NCI-H1417 treated with DMSO at 0.1 percent for 48 hours (cell line): ENCODE measurements at places on chromosomes 1 and 21.

- DNase-seq, result no peak
These were observed 52.1 kb upstream of the EPS8L3 start for GRCh38 chr1:109815809-109816174.

- DNase-seq, result no peak
These were observed 166.9 kb downstream of the HLX start for GRCh38 chr1:221045842-221046831.

GRCh38 chr21:44052830-44053226 is 40.7 kb downstream of the TRAPPC10 start:
- no peak for DNase-seq

GRCh38 chr1:99407018-99407417 is 142.7 kb downstream of the PLPPR4 start:
- no peak for DNase-seq

- no peak for DNase-seq
These were observed 61.8 kb downstream of the RGS13 start for GRCh38 chr1:192697771-192698170.

DNA sequence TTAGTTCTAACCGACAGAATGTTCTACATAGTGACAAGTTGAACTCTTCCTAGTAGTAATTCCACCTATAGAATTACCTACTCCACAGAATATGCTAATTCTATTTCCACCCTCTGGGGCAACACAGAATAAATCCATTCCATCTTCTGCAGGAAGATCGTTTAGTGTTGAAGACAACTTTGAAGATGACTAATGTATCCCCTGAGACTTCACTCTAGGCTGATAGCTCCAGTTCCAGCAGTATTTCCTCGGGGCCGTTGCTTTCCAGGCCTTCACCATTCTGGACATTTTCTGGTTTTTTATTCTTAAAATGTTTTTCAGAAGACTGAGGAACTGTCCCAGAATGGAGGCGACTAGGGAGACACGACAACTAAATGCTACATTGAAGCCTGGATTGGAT is 61.0 kb upstream of the CSF1 start:
- DNase-seq, result no peak

GRCh38 chr1:186765446-186765845 is 63.3 kb upstream of the PLA2G4A start:
- DNase-seq, result no peak

GRCh38 chr1:187570166-187570565 is 741.4 kb downstream of the PLA2G4A start:
- DNase-seq, result no peak

DNA sequence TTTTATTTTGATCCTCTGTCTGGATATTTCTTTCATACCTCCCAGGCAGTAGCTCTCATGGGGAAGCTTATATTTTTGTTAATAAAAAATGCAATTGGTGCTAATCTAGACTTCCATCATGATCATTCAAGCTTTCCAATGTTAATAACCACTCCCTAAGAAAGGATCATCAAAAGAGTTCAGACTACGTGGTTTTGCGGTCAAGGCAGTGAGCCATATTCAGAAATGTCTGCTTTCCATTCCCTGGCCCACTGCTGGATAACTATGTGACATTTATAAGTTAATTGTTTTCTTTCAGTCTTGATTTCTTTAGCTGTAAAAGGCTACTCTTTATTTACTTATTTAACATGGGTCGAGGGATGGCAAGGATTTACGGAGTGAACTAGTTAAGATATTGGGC is 414.6 kb downstream of the LMO4 start:
- DNase-seq, result no peak

DNA sequence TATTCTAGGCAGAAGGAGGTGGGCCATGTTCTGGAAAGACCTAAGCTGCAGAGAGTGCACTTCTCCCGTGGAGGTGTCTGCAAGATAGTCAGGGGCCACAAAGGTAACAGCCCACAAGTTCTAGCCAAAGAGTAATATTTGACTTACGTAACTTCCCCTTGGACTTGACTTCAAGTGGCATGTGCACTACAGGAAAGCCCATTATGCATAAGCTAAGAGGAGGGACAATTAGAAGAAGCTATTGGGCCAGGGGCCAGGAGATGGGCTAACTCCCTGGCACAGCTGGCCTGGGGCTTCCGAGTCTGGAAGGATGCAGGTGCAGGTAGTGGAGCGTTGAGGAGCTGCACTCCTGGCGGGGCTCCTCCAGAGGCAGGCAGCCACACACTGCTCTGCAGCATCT is 58.3 kb downstream of the ERG start:
- DNase-seq, result no peak

- no peak for DNase-seq
These were observed 159.4 kb downstream of the ZNF281 start for GRCh38 chr1:200250469-200250868.

DNA sequence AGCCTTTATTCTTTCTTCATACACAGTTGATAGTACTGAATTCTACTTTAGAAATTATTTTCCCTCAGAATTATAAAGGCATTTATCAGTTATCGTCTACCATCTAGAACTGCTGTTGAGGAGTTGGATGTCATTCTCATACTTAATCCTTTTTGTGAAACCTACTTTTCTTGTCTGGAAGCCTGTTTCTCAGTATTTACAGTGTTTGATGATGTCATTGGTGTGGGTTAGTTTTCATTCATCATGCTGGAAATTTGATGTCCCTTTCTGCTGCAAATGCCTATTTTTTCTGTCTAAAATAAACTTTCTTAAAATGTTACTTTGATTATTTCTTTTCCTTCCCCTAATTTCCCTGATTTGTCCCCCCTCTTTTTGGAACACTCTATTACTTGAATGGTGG is 22.8 kb upstream of the ZNF281 start:
- no peak for DNase-seq

- no peak for DNase-seq
These were observed 17.8 kb upstream of the PPP2R5A start for GRCh38 chr1:212267460-212267859.

DNA sequence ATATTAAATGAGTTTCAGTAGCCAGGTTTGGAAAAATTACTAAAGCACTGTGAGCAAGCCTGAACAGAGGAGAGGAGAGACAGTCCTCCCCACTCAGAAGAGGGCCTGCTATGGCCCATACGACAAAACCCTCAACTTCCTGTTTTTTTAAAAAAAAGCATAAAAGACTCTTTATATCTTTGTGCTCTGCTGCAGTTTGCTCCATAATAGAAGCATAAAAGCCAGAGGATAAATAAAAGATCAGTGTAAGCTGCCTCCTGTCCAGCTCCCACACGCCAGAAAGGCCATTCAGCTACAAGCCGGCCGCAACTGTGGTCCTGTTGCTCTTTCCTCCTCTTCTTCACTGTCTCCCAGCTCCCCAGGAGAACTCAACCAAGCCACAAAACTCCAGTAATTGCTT is 37.8 kb downstream of the NID1 start:
- DNase-seq, result no peak

GRCh38 chr1:179126338-179127060 is 44.6 kb downstream of the TOR3A start:
- no peak for DNase-seq

GRCh38 chr1:21099034-21099868 is 77.4 kb downstream of the EIF4G3 start:
- no peak for DNase-seq

GRCh38 chr1:234779160-234779538 is 169.2 kb upstream of the IRF2BP2 start:
- DNase-seq, result no peak

- no peak for DNase-seq
These were observed 121.9 kb downstream of the LRRC40 start for GRCh38 chr1:70083519-70083918.

DNA sequence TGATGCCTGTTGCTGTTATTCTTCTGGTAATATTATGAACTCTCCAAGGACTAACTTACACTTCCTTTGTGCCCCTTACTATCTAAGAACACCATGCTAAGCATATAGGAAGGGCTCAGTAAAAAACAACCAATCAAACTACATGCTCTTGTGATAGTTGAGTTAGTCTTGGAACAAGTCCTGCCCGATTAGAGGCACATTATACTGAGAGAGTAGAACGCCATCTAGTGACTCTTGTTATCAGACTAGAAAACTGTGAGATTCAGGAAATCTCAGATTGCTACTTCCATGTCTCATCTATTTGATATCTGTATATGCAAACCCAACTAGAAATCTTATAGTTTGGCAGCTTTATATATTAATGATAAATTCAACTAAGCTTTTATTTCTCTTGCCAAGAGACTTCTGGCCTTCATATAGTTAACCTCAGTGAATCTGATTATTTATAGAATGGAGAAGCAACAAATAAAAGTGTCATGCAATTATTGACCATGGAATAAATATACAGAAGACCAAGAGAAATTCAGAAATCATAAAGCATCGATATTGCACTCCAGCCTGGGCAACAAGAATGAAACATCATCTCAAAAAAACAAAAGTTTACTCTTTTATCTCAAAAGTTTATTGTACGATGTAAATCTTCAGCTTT is 7.8 kb upstream of the SRRM1 start:
- DNase-seq, result peak; percentile 42

- no peak for DNase-seq
These were observed 24.0 kb downstream of the HENMT1 start for GRCh38 chr1:108636876-108637275.

DNA sequence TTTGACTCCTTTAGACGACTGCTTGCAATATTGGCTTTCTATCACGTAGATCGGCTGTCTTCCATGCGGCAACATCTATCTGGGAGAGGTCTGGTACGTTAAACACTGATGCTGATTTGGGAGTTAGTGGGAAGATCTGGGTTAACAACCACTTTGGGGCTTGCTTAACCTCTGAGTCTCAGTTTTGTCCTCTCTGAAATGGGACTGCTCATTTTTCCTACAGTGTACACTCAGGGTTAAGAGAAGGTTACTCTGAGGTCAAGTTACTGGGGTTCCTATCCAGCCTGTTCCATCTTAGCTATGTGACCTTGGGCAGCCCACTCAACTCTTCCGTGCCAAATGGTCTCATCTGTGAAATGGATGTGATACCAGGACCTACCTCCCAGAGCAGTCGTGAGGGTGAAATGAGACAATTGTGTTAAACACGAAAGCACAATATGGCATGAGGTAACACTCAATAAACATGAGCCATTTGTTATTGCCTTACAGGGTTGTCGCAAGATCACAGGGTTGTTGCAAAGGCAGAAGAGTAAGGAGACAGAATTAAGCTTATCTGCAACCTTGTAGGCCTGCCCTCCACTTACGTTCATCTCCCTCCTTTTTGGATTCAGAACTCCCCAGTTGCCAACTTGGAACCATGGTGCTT is 5.6 kb downstream of the ABCA4 start:
- DNase-seq, result no peak

DNA sequence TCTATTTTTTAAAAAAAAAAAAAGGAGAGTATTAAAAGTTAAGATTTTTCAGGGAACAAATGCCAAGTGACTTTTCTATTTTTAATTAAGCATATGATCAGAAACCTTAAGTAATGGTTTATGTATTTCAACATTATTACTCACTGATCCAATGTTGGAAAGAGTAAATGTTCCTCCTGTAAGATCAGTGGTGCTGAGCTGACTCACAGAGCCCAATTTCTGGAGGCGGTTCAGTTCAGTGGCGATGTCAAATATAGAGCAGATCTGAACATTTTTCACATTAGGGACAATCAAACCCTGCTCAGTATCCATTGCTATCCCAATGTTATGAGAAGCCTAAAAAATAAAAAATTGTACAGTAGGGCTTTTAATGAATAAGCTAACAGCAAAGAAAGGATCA is 28.2 kb upstream of the LRRC39 start:
- DNase-seq, result no peak

- DNase-seq, result no peak
These were observed 94.6 kb downstream of the STUM start for GRCh38 chr1:226643177-226643576.

DNA sequence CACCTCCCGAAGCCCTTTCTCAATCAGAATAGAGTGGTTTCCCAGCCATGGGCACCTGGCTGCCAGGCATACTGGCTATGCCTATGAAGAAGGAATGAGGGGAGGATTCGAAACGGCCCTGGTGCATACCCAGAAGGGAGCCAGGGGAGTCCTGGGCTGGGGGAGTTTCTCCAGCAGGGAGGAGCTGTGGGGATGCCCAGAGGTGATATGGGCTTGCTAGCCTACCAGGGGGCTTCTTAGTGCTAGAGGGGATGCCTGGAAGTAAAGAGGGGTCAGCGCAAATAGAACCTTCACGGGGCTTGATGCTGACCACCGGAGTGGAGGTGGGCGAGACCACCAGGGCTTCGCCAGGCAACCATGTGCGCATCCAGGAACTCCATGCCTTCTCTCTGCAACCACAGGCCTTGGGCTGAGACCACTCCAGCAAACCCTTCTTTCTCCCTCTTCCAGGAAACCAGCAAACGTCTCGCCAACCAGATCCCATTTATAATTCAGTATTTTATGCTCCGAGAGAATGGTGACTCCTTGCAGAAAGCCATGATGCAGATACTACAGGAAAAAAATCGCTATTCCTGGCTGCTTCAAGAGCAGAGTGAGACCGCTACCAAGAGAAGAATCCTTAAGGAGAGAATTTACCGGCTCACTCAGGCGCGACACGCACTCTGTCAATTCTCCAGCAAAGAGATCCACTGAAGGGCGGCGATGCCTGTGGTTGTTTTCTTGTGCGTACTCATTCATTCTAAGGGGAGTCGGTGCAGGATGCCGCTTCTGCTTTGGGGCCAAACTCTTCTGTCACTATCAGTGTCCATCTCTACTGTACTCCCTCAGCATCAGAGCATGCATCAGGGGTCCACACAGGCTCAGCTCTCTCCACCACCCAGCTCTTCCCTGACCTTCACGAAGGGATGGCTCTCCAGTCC is 18.2 kb upstream of the MX1 start:
- DNase-seq, result no peak

DNA sequence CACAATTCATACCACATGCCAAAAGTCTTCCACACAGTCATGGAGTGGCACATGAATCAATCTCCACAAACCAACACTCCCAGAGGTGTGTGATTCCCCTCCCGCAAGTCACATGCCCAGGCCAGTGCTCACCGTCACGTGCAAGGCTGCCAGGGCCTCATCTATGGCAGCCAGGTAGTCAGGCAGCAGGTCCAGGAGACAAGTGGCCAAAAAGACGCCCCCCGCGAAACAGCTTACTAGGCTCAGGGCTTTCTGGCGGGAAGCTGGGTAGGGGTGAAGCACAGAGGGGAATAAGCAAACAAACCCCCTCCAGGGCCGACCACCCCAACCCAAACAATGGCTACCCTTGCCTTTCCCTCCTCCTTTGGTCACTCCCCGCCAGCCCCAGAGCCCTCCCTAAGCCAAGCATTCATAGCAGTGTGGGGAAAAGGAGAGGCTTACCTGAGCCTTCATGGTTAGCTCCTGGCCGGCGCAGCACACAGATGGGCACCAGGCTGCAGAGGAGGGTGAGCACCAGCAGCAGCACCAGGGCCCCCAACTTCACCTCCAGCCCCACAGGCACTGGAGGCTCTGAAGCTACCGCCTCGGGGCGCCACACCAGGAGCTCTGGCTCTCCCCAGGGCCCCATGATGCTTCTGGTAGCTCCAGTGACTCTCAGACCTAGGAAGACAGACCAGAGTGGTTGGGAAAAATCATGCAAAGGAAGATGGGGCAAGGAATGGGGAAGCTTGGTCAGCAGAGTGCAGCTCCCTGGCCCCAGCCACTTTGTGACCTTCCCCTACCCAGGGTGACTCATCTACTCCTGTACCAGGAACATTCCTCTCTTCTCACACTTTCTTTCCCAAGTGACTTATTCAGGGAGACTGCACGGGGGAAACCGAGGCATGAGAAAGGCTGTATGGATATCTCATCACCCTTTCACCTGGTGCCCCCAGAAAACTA is 978 bp downstream of the SLC39A1 start:
- no peak for DNase-seq

GRCh38 chr1:54488065-54488750 is 59.8 kb upstream of the ACOT11 start:
- DNase-seq, result peak; percentile 58

- no peak for DNase-seq
These were observed 1.5 kb upstream of the UQCRHL start for GRCh38 chr1:15808955-15809354.

- no peak for DNase-seq
These were observed 87.6 kb downstream of the DRAM2 start for GRCh38 chr1:111052246-111052645.
